ENCODE measurements at places on chromosomes 1 and 21.

GRCh38 chr1:104795931-104796330, 1046.2 kb downstream of the AMY1C start:
- no peak for DNase-seq

GRCh38 chr1:8873001-8873400, 5.5 kb downstream of the ENO1 start:
- DNase-seq = no peak

DNA sequence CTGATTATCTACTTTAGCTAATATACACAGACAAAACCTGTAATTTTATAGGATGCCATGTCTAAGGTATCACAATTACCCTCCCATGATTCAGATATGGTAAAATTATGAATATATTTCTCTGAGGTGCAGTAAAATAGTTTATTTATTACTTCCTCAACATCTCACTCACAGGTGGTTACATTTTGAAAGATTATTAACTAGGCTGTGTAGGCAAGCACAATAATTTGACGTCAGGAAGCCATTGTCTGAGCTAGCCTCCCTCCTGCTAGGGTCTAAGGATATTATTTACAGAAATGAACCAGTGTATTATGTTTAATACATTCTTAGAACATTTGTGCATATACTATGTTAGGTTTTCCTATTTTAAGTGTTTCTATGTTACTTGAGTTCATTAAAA, 69.9 kb upstream of the ADGRL2 start:
- DNase-seq = no peak

DNA sequence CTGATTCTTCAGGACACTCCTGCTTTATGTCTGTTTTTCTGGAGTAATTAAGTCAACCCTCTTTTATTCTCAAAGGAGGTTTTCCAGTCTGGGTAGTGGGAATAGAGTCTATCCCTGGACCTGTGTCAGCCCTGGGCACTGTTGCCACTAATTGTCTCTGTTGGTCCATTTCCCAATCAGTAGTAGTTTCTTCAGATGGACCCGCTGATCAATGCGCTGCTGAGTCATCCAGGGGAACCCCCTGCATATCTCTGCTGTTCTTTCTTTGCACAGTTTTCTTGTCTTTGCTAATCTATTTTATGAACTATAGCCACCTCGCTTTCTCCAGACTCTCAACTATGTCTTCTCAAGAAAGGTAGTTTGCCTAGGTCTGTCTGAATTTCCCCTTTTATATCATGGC, 82.5 kb downstream of the TNNI3K start:
- DNase-seq = no peak

DNA sequence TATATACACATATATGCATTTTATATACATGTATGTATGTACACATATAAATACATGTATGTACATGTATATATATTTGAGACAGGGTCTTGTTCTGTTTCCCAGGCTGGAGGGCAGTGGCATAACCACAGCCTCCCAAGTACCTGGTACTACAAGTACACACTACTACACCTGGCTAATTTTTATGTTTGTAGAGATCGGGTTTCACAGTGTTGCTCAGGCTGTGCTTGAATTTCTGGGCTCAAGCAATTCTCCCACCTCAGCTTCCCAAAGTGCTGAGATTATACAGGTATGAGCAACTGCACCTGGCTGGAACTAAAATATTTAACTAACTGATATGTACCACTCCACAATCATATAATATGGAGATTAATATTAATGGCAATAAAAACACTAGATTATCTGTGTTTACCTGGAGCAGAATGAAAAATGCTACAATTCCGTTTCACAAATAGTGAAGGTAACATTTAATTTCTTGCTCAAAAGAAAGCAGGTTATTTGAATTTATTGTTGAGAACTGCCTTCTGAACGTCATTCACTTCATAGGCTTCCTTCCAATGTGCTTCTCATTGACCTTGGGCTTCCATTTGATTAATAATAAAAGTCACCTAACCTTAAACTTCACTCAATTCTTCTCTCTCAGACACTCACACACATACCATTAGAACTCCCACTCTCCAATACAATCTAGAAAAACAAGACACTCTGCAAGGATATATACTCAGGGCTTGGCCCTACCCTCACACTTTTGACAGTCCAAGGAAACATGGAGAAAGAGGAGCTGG, 57.0 kb downstream of the PTGER3 start:
- no peak for DNase-seq

- DNase-seq = no peak
Observed at GRCh38 chr1:24641646-24642151, 1.4 kb upstream of the SRRM1 start.

- no peak for DNase-seq
Observed at GRCh38 chr21:21612466-21612865, 614.3 kb downstream of the NCAM2 start.

DNA sequence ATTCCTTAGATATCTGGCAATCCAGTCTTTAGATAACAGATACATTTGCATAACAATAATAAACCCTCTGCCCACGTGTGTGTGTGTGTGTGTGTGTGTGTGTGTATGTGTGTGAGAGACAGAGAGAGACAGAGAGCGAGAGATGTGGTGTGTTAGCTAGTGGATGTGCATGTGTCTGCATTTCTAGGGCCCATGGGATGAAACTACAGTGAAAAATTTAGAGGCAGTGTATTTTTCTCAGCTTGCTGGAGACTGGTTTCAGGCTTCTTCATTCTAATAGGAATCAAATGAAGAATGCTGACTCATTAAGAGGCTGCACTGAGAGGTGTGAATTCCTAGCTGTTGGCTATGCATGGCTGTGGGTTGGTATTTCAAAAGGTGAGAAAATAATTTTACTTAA, 303.2 kb downstream of the LMX1A start:
- DNase-seq = no peak

DNA sequence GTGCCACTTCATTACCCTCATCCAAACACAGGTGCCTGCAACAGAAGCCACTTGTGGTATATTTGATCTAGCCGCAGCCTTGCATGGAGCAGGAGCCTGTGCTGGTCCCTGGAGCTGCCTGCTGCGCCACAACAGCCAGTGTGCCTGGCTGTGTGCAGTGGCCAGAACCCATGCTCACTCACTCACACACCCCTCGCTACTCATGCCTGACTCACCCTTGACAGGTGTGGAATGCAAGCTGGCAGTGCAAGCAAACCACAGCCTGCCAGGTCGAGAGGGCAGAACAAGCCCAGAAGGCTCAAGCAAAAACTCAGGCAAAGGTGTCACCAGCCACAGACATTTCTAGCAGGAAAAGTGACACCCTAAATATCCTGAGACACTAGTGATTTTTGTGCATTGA, 1510.9 kb downstream of the KCNT2 start:
- no peak for DNase-seq

- DNase-seq = no peak
Observed at GRCh38 chr1:200342511-200343311, 67.1 kb downstream of the ZNF281 start.

GRCh38 chr1:156063997-156064285, 3.0 kb downstream of the RAB25 start:
- DNase-seq = no peak

DNA sequence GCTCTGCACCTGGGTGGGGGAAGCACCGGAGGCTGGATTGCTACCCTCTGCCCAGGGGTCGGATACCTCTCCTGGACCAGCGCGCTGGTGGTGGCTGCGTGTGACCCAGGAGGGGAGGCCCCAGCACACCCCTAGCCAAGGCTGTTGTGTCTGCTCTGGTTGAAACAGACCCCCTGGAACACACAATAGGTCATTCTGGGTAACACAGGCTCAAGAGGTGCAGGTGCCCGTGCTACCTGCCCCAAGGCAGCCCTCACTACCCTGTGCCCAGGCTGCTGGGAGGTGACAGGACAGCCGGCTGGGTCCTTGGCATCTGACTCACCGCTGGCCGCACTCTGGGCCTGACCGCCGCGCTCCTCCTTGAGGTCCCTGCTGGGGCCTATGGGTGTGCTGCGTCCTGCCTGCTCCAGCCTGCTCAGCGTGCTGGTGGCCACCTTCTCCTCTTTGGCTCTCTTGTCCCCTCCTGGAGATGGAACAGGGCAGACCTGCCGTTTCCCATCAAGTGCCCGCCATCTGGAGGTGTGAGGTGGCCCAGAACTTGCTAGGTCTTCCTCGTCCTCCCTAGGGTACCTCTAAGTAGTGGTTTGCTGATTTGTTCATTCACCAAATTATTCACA, 30.0 kb downstream of the ZBTB17 start:
- no peak for DNase-seq

DNA sequence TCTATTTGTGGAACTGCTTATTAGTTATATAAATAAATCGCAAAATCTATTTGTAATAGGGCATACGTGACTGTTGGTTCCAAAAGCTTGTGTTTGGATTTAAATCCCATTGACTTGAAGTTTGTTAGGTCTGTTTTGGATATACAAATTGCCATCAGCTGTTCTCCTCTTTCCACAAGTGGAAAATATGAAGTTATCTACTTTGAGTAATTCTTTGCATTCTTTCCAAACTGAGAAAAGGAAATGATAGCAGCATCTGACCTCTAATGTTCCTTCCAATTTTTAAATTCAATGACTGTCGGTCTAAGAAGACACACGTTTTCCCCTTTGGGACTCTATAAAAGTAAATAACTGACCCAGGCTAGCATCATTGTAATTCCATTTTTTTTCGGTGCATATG, 165.7 kb upstream of the SGIP1 start:
- no peak for DNase-seq

DNA sequence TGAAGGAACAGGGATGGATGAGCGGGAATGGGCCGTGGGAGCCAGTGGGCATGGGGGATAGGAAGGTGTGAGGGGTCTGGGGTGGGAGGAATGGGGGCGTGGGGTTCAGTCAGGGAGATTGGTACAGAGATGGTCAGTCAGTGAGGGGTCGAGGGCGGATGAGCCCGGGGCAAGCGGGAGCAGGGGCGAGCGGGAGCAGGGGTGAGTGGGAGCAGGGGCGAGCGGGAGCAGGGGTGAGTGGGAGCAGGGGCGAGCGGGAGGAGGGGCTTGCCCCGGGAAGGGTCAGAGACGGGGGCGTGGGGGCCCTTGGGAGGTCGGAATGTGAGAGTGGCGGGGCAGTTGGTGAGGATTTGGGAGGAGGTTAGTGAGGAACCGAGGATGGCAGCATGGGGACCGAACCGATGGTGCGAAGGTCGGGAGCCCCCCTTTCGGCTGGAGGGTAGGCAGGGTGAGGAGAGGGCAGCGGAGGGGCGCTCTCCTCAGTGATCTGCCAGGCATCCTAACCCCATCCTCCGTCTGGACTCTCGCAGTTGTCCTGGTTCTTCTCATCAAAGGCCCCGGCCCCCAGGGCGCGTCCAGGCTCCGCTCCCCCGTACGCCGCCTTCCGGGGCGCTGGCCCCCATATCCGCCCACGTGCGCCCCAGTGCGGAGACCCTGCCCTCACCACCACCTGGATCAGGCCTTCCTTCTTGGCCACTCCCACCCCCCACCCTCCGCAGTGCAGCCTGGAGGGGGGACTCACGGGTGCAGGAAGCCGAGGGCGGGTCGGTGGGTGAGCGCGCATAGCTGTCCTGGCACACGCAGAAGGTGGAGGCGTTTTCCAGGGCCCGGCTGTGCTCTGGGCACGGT, 11.2 kb downstream of the EPHA10 start:
- no peak for DNase-seq

DNA sequence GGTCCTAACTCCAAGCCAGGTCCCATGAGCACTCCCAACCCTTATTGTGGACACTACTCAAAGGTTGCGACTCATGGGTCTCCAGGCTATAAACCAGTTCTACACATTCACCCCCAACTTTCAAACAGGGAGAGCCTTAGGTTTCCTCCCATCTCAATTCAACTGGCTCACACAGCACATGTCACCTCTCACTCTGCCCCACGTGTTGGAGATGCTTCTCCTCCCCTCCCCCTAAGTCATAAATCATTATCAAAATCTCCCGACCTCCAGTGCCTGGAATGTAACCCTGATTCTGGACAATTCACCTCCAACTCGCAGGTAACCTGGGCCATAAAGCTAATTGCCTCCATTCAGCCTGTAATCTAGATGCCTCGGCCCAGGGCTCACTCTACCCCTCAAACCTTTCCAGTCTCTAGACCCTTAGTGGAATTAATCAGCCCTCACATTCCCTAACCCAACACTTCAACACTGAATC, 595 bp downstream of the AK2 start:
- no peak for DNase-seq

DNA sequence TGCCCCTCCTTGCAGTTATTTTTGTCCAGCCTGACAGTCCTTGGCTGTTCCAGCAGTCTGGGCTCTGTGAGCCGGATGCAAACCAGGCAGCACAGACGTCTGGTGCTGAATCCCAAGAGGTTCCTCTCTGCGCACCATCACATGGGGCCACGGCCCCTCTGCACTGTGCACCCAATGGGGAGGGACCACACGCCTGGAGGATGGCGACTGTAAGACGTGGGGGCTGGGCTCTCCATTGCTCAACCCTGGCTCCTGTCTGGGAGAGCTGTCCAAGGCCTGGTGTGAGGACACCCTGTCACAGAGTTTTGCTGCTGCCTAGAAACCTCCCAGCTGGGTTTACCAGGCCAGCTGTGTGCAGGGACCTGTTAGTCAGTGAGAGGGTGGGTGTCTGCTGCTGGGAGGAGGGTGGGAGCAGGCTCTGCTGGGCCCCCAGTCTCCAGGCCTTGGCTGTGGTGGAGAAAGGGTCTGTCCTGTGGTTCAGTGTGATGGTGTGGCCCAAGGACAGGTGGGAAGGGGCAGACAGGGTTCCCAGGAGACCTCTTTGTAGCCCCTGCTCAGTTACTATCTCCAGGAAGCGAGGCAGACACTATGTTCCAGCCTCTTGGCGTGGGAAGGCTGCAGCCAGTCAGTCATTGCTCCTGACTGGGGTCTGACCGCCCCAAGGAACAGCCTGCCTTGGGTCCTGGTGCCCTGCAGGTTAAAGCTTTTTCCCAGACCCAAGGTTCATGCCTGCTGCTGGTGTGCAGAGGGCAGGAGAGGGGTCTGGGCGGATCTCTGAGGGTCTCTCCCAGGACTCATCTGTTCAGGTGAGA, 13.8 kb downstream of the HEYL start:
- no peak for DNase-seq

GRCh38 chr1:113759333-113760101, at the start of gene PHTF1:
TSS of gene PHTF1 (minus strand) at chr1:113759486. CDS start at chr1:113758703, 783 bp downstream.
- peak; percentile 44 for DNase-seq

DNA sequence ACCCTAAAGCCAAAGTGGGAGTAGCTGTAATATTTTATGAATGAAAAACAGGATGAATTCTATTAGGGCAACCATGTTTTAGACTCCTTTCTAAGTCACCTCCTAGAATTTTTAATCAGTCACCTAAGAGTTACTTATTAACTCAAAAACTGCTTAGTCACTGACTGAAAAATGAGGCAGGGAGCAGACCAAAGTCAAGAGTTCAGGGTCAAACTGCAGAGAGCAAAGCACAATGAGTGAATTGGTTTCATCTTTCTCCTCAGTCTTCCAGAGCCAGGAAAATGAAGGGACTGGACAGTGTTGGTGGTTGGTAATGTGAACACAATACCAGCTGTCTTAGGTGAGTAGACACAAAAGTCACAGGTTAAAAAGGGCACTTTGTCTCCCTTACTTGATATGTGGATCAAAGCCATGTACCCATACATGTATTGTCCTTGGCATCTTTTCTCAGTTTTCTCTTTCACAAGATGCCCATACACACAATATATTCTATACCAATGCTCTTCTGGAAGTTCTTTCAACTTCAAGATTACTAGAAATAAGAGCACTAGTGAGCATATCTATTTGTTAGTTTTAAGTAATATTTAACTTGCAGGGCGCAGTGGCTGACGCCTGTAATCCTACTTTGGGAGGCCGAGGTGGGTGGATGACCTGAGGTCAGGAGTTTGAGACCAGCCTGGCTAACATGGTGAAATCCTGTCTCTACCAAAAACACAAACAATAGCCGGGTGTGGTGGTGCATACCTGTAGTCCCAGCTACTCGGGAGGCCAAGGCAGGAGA, 42.2 kb downstream of the ATP1B1 start:
- no peak for DNase-seq

- DNase-seq = no peak
Observed at GRCh38 chr1:18243503-18244175, 136.0 kb downstream of the IGSF21 start.

- DNase-seq = no peak
Observed at GRCh38 chr1:75559136-75559535, 51.8 kb downstream of the SLC44A5 start.
